ENCODE measurements at places on chromosomes 2 and 18.
A peak's percentile ranks its signal among the peaks of the same experiment; 100 is the strongest.

GRCh38 chr18:65403534-65403933 is 347.3 kb upstream of the CDH7 start:
- DNase-seq = no peak

GRCh38 chr2:157523270-157524247 is 79.7 kb upstream of the CYTIP start:
- DNase-seq = no peak

DNA sequence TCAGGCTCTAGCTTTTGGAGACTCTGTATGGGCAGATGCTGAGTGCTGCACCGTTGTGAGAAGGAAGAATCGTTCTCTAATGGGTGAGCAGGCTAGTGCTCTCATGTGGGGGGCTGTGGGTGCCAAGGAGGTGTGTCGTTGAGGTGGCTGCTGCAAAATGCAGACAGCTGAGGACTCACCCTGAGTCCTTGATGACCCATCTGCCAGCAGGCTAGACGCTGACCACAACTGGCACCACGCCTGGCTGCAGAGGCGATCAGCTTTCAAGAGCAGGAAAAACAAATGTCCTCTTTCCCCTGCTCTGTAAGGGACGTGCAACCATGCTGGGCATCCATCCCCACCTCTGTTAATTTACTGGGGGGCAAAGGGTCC is 48.2 kb downstream of the HAUS1 start:
- DNase-seq = peak; percentile 84

DNA sequence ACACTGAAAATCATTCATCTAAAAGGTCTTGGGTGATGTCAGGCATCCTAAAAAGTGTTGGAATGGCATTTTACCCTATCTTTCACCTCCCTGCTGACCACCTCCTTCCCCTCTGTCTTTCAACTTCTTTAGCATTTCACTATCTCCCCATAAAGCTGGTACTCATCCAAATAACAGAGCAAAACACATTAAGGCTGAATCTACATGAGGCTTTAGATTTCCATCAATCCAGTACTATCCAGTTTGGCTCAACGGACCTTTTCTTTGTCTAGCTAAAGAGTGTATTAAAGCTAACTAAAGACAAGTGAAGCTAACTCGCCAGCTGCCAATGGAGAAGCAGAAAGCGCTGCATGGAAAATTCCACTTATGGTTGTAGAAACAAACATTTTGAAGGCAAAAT is 122.5 kb upstream of the NCKAP5 start:
- no peak for DNase-seq

DNA sequence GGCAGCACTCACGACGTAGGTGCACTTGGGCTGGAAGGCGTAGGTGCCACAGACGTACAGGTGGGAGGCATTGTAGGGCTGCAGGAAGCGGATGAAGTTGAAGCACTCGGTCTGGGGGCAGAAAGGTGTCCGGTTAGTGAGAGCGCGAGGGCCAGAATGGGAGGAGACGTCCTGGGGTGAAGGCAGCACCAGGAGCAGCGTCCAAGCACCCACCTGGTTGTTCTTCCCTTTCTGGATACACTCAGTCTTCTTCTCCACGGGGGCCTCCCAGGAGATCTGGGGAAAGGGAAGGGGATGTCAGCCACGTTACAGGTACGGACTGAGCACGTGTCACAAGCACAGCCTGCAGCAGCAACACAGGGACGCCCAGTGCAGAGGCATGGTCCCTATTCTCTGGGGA is 4.2 kb downstream of the SEMA4C start:
- no peak for DNase-seq

- DNase-seq = no peak
Measured at GRCh38 chr2:197045115-197045514, 118.6 kb upstream of the PGAP1 start.

- no peak for DNase-seq
Measured at GRCh38 chr2:220215785-220216184, 588.4 kb downstream of the SLC4A3 start.

- DNase-seq = no peak
Measured at GRCh38 chr2:38722271-38723061, 28.7 kb downstream of the SRSF7 start.

DNA sequence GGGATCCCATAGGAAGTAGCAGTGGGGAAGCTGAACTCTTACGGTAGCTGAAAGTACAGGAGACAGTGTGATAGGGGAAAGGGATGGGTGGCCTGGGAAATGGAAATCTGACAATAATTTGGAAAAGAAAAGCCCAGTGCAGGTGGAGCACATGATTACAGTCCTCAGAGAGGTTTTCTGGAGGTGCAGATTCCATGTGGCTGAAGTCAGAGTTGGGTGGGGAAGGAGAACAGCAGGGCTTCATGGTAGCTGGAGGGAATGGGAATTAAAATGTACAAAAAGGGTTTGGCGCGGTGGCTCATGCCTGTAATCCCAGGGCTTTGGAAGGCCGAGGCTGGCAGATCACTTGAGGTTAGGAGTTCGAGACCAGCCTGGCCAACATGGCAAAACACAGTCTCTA is 12.2 kb downstream of the HRH4 start:
- no peak for DNase-seq

- DNase-seq = peak; percentile 51
Measured at GRCh38 chr18:26383454-26384270, 157.4 kb downstream of the TAF4B start.

DNA sequence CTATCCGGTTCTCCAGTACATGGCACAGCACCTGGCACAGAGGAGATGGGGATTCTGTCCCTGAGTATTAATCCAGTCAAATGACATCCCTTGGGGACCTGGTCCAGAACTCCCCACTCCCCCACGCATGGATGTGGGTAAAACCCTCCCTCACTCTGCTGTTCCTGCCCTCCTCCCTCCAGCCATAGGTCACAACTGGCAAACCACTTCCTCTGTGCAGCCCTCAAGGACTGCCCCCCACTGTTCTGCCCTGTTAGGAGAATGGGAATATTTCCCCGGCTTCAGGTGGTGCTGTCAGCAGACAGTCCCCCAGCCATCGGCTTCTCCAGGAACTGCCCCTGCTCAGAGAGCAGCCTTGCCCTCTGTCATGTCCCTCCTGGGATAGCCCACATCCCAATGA is 1.5 kb upstream of the TFCP2L1 start:
- DNase-seq = no peak

- no peak for DNase-seq
Measured at GRCh38 chr18:2983296-2983695, 29.6 kb downstream of the LPIN2 start.

- no peak for DNase-seq
Measured at GRCh38 chr18:78006006-78006773, 756.5 kb downstream of the GALR1 start.

- no peak for DNase-seq
Measured at GRCh38 chr2:62642429-62643099, 62.9 kb upstream of the EHBP1 start.

DNA sequence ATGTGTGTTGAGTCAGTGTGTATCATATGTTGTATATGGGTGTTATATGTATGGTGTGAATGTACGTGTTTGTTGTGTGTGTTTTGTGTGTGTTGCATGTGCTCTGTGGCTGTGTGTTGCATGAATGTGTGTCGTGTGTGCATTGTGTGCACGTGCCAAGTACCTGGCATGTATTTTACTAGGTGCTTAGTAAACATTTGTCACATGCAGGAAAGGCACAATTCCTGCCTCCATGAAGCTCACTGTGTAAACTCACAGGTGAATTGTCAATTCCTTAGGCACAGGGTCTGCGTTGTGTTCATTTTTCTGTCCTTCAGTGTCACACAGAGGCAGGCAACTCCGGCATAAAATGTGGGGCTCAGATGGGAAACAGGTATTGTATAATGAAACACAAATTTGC is 22.3 kb upstream of the IL1R1 start:
- no peak for DNase-seq

- DNase-seq = peak; percentile 10
Measured at GRCh38 chr2:187500585-187501359, 52.7 kb upstream of the CALCRL start.

GRCh38 chr2:73759904-73760303 is 20.0 kb downstream of the DUSP11 start:
- DNase-seq = no peak

- peak; percentile 75 for DNase-seq
Measured at GRCh38 chr2:37283207-37283606, 41.4 kb downstream of the PRKD3 start.

DNA sequence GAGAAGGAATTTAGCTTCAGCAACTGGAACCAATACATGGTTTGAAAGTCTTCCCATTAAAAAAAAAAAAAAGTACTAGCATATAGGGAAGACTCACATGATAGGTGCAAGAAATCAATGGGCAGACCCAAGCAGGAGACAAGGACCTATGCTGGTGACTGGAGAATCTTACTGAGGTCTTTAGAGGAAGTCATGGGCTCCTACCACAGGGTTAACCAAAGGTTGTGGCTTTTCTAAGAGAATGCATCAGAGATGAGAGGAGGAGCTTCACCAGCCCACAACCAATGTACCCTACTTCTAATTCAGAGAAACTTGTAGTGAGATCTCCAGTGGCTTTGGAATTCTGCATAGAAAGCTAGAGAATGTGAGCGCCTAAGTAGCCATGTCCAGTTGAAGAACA is 207.4 kb downstream of the NCKAP5 start:
- DNase-seq = no peak

DNA sequence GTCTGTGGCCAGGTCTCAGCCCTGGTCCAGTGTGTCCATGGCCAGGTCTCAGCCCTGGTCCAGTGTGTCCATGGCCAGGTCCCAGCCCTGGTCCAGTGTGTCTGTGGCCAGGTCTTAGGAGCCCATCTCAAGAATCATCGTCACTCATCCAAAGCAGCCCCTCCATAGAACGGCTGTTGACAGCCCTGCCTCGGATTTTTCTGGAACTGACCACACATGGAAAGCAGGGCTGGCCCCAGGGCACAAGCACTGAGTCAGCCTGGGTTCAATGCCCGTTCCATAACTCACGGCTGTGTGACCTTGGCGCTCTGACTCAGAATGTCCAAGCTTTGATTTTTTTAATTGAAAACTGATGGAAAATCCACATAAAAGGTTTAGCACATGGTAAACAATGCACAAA is 59.9 kb upstream of the SNTG2 start:
- peak; percentile 66 for DNase-seq

- peak; percentile 40 for DNase-seq
Measured at GRCh38 chr2:212970132-212970531, 181.3 kb downstream of the IKZF2 start.

GRCh38 chr2:205752924-205753323 is 70.6 kb downstream of the NRP2 start:
- DNase-seq = no peak

DNA sequence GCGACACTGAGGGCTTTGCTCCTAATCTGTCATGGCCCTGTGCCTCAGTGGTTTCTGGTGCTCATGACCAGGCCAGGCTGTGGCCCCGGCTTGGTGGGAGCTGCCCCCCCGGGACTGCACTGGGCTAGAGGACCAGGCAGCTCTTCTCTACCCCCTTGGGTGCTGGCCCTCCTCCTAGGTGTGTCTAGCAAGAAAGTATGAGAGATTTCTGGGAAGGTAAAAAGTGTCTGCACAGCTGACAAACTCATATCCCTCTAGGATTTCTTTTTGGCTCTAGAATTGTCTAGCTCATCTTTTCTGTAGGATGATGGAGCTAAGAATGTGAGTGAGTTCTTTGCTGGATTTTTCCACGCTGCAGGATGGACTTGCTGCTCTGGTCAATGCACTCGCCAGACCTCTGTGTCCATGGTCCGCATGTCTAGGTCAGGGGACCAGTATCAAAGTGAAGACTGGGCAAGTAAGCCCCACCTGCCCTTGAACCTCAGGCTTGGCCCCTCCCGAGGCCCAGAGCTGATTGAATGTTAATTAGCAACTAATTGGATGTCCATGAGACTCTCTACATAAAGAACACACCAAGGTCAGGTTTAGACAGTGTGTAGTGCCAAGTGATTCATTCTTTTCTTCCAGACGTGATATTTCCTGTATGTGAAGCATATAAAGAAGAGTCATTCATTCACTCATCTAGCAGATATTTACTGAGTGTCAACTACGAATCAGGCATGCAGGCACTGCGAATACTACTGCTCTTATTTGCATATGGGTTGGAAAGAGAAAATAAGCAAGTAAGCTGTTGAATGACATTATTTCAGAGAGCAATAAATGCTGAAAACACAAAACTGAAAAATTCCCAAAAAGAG is 15.6 kb upstream of the PSD4 start:
- DNase-seq = peak; percentile 49

GRCh38 chr2:53549497-53549896 is 218.1 kb upstream of the CHAC2 start:
- no peak for DNase-seq
